NCI-H524 treated with DMSO at 0.1 percent for 48 hours (cell line): ENCODE measurements at places on chromosomes 2 and 18.

DNA sequence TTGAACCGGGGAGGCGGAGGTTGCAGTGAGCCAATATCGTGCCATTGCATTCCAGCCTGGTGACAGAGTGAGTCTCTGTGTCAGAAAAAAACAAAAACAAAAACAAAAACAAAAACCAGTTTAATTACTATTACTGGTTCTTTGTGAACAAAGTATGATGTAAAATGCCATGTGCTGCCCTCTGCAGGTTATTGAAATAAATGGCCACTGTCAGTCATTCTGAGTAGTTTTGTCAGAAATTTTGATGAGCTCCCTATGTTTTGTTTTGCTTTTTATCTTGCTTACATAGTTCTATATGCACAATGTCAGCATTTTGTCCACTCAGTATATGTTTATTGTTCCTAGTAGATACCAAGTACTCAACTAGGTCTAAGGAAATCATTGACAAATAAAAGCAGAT, 423.6 kb upstream of the CHST9 start:
- DNase-seq = no peak

DNA sequence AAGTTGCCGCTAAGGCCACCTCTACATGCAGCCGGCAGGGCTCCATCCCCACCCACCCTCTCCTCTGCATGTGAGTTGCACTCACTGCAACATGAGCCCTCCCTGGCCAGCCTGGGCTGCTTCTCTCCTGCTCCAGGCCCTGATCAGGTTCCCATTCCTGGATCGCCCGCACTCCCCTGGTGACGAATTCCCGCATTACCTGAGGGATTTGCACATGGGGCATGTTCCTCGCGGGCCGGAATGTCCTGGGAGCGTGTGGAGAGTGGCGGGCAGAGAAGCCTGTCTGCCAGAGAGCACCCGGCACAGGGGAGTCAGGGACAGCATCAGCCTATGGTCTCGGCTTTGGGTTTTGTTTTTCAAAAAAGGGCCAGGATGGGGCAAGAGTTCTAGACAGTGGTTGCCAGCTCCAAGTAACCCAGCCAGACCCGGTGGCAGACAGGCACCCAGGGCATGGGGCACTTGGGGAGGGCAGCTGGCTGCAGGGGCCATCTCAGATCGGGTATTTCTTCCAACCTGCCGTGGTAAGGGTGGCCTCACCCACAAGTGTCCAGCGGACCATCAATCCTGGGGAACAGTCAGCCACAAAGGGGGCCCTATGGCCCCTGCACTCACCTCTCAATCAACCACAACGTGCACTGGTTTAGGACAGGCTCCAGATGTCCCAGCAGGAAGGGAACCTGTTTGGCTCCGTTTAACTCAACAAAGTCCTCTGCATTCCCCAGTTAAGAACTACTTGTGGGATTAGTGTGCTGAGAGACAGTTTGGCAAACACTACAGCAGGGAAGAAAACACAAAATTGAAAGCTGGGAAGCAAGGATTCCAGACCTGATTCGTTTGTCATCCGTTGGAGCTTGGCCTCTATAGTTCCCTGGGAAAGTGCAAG, 187.7 kb downstream of the SMAD7 start:
- DNase-seq = no peak

GRCh38 chr2:100834221-100834620, 14.3 kb downstream of the NPAS2 start:
- no peak for DNase-seq

- no peak for DNase-seq
Observed at GRCh38 chr2:201118961-201119854, 3.2 kb downstream of the CFLAR start.

GRCh38 chr2:218880859-218881594, 375 bp downstream of the WNT10A start:
- no peak for DNase-seq

DNA sequence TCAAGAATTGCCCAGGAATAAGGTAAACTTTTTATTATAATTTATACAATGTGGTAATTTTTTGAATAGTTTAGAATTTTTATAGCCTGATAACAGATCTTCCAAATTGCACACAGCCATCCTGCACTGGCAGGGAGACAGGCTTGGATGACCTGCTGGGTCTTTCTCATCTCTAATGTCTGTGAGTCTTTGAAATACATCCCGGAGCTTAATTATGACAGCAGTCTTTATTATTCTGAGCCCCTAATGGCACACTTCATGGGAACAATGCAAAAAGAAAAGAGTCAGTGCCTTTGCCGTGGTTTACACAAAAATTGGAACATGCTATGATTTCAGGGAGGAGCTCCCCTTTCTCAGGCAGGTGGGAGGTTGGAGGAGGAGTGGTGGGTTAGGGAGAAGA, 71.0 kb downstream of the TMEM182 start:
- DNase-seq = no peak

GRCh38 chr2:75097831-75098230, 101.5 kb downstream of the TACR1 start:
- no peak for DNase-seq

DNA sequence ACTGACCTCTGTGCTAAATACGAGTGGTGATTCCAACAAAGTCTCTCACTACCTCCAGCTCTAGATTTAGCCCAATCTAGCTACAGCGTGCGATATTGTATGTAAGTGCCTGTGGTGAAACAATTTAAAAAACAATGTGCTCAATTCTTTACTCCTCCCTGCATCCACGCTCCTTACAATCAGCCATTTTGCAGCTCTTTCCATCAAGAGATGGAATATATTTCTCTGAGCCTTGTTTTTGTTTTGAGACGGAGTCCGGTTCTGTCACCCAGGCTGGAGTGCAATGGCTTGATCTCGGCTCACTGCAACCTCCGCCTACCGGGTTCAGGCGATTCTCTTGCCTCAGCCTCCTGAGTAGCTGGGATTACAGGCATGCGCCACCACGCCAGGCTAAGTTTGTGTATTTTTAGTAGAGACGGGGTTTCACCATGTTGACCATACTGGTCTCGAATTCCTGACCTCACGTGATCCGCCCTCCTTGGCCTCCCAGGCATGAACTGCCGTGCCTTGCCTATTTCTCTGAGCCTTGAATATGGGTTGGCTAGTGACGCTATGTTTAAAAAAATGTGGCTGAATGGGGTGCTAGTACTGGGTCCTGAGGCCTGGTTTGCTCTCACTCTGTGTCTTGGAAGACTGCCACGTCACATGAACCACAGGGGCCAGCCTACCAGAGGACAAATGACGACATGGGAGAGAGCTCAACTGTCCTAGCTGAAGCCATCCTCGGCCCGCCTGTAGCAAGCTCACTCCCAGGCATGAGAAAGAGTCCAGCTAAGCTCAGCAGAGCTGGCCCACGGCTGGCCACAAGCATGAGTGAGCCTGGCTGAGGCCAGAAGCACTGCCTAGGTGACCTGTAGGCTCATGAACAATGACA, 14.8 kb downstream of the WDFY1 start:
- no peak for DNase-seq

- DNase-seq = no peak
Observed at GRCh38 chr2:235551965-235552364, 58.1 kb downstream of the AGAP1 start.

DNA sequence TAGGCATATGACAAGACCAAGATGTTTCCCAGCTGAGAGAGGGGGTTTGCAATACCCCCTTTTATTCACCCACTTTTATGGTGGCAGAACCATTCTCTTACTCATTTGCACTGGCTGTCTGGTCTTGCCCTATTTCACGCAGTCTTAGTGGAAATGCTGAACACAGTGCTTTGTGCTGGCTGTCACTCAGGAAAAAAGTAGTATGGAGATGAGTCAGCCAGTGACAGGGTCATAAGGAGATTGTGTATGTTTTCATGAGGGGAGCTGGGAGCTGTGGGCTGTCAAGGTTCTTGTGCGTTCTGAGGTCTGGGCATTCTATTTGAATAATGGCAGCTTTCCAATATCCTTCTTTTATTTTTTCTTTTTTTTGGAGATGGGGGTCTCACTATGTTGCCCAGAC, 10.9 kb upstream of the CNRIP1 start:
- no peak for DNase-seq

- no peak for DNase-seq
Observed at GRCh38 chr2:73892631-73893329, at the start of gene ACTG2. ACTG2 (plus strand) TSS chr2:73893008; CDS start chr2:73901312, 8,304 bp downstream.

DNA sequence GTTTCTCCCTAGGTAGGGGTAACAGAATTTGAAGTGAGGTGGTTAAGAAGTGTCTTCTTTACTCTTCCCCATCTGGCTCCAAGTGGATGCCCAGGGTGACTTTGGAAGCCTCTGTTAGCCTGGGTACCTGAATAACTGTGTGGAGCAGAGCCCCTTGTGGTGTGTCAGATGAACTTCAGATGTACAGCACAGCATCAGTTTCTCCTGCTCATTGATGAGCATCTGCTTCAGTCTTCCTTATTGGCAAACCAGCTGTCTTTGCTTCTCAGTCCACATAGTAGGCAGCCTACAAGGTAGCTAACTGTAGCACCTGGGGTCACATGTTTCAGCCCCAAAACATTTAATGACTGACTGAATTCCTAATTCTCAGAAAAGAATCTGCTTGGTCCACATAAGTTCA, 56.2 kb upstream of the ATP8B1 start:
- no peak for DNase-seq

DNA sequence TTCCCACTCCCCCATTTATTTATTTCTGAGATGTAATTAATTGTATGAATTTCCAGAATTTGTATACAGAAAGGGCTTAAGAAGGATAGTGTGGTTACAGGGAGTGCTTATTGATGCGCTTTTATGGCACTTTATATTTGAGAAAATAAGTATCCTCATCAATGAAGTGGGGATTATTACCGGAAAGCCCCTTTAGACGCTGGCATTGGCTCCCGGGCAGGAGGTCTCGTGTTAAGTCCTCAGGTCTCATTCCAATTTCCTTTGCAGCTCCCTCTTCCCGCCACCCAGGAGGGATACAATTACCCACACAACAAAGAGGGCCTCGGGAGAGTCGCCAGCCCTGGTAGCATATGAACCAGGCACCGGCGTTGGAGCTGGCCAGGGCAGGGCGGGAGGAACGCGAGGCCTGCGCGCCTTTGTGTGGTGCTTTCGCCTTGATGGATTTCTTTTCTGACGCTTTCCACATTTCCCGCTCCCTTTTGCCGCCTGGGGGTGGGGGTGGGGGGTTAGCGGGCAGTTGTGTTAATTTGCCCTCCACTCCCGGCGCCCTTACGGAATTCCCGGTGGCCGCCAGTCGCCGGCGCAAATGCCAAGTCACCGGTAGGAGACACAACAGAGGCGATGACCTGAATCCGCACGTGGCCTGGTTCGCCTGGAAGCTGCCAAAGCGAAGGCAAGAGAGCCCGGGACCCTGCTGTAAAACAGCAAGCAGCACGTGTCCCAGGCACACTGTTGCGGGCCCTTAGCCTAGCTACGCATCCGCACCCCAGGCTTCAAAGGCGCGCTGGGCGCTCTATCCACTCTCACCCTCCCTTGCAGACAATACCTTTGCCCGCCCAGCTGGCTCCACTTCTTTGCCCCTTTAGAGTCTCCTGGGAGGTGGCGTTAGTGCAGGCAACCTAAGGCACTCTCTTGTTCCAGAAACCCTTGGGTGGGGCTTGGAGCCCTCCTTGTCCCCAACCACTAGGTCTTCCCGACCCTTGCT, 3.3 kb downstream of the GAD1 start:
- DNase-seq = no peak

- no peak for DNase-seq
Observed at GRCh38 chr2:149731079-149731478, 143.5 kb upstream of the MMADHC start.

DNA sequence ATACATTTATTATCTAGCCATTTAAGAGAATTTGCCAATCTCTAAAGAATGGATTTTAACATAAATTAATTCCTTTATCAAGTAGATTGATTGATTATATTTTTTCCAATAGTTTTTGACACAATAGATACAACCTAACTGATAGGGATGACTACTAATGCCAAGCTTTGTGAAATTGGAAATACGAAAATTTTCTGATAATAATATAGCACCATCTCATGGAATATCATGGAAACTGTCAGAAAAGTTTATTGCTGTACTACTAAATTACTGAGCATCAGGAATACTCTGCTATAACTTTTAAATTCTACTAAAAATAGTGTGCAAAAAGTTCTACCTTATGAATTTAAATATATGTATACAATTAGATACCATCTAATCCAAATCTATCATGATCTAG, 101.8 kb upstream of the MAP2 start:
- no peak for DNase-seq

GRCh38 chr18:55732227-55733106, 144.5 kb upstream of the TCF4 start:
- DNase-seq = no peak

DNA sequence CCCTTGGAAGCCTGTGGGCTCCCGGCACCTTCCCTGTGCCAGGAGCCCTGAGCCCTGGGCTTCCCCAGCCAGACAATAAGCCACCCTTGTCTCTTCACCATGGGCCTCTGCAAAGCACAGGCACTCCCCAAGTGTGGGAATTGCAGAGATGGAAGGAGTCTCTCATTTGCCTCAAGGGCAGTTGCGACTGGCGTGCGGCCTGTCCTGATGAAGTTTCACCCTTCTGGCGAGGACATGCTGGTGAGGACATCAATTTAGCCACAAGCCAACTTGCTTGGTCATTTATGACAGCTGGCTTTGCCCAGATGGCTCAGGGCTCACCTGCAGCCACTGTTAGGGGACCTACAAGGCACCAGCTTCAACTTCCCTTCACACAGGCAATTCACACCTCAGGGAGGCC, 180.2 kb downstream of the ANAPC1 start:
- DNase-seq = no peak

GRCh38 chr2:233807215-233807865, 29.2 kb downstream of the MROH2A start:
- no peak for DNase-seq

DNA sequence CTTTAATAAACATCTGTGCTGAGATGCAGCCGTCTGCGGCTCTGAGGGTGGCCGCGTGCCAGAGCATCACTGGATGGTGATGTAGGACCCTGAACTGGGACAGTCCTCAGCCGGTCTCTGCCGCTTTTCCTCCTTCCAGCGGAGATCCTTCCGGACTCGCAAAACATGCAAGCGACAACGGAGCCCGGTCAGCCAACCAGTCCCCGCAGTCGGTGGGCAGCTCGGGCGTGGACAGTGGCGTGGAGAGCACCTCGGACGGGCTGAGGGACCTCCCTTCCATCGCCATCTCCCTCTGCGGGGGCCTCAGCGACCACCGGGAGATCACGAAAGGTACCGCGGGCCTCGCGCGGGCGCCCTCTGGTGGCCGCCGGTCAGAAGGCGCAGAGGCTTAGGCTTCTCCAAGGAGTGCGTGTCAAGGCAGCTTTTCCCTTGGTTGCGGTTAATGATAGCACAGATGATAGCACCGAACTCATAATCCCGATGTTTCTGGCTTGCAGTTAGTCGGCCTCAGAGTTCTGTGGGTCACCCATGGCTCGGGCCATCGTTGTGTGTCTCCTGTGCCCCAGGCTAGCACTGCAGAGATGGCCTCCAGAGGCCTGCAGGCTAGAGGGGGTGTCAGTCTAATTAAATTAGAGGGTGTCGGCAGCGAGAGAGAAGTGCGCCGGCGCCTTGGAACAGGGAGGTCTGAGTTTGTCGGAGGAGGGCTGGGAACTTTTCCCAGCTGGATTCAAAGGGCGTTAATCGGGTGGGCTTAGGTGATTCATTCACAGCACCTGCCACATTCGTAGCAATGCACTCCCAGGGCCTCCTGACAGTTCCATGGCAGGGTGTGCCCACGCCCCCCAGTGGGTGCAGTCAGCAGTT, 38.5 kb downstream of the LPIN1 start:
- no peak for DNase-seq

GRCh38 chr2:155218292-155218924, 519.9 kb downstream of the KCNJ3 start:
- no peak for DNase-seq

- no peak for DNase-seq
Observed at GRCh38 chr18:45662468-45662867, 47.2 kb downstream of the SLC14A2 start.
